ENCODE measurements at places on chromosomes 1 and 21.

DNA sequence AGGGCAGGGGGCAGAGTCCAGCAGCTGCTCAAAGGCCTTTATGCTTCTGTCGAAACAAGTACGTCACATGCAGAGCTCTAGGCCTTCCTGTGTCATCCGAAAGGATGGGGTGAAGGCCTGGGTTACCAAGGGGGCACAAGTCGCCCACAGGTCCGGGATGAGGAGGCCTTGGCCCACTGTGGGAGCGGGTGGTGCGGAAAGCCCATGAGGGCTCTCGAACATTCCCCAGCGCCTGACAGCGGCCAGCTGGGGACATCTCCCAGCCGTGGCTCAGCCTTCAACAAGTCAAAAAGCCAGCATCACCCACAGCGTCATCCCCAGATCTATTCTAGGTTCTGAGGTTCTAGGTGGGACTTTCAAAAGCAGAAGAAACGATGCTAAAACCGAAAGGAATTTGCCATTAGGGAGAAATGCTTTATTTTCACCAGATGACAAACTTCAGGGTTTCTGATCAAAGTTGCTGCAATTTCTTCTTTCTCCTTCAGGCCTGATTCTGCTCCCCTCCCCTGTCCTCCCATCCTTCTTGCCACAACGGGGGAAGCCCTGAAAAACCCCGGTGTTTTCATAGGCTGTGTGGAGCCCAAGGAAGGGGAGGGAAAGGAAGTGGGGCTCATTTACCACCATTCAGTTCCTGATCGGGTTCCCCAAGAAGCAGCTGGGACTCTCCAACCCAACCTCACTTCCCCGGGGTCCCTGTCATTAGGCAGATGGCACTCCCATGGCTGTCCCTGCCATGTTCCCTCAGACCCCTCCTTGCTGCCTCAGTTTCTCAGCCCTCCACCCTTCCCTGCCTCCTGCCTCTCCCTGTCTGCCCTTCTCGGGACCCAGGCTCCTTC lies 17.6 kb downstream of the GPR137B start:
- DNase-seq, result peak; percentile 20

DNA sequence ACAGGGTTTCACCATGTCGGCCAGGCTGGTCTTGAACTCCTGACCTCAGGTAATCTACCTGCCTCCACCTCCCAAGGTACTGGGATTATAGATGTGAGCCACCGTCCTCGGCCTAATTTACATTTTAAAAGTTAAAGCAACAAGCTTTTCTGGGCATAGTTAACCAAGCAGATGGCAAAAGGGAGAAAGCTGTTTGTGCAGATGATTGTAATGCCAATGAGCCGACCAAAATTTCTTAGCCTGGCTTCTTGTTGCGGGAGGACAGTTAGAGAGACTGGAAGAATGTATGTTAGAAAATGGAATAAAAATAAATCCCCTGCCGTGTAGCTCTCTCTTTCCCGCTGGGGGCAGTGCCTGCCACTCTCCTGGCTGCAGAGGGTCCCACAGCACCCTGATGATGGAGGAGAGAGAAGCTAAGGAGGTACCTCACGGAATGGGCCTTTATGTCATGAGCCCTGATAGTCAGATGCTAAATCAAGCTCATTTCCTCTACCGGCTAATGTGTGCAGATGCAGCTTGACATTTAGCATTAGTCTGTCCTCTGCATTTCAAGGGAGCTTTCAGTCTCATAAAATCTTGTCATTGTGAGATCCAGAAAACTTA lies 87.2 kb downstream of the HHAT start:
- DNase-seq, result no peak

- DNase-seq, result peak; percentile 74
Measured at GRCh38 chr1:211514030-211514754, 22.2 kb upstream of the RD3 start.

DNA sequence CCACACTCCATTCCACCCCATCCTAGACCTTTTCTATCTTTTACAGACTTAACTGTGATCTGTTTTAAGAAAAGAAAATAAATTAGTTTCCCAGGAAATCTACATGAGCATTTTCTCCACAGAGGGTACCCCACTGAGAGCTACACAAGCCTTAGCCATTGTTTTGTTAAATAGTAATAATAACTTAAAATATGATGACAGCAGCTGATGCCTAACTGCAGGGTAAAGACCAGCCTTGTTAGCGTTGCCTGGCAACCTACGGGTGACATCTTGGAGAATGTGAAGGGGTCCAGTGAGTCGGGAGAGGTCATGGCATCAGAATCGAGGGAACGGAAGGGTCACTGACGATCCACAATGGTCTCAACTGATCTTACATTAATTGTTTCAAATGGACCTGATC lies 233.2 kb upstream of the PBX1 start:
- DNase-seq, result no peak

- DNase-seq, result no peak
Measured at GRCh38 chr1:7247791-7248548, 462.7 kb downstream of the CAMTA1 start.

DNA sequence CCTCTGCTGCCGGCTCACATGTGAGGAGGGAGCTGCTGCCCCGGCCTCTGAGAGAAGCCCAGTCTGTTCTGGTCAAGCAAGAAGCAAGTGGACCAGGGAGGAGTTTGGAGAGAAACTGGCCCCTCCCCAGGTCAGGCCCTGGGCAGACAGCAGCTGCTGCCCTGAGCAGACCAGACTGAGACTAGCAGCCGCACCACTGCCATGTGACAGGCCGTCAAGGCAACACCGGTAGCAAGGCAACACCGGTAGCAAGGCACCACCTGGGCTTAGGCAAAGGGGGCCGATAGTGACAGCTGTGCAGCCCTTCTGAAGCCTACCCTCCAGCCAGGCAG lies 50.3 kb downstream of the ARHGEF16 start:
- no peak for DNase-seq

DNA sequence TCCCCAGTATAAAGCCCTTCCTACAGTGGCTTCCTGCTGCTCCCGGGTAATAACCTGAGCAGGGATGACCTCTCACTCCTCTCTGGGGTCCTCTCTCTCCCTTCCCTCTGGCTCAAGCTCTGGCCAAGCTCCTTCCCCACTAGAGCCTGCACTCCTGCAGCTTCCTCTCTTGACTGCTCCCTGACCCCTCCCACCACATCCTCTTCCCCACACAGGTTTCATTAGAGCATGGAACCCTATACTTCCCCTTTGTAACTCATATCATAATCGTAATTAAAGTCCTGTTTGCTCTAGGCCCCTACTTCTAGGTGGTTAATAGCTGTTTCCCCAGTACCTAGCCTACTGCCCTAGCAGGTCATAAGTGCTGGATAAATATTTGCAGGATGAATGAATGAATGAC lies 146.2 kb downstream of the C1orf21 start:
- DNase-seq, result no peak

DNA sequence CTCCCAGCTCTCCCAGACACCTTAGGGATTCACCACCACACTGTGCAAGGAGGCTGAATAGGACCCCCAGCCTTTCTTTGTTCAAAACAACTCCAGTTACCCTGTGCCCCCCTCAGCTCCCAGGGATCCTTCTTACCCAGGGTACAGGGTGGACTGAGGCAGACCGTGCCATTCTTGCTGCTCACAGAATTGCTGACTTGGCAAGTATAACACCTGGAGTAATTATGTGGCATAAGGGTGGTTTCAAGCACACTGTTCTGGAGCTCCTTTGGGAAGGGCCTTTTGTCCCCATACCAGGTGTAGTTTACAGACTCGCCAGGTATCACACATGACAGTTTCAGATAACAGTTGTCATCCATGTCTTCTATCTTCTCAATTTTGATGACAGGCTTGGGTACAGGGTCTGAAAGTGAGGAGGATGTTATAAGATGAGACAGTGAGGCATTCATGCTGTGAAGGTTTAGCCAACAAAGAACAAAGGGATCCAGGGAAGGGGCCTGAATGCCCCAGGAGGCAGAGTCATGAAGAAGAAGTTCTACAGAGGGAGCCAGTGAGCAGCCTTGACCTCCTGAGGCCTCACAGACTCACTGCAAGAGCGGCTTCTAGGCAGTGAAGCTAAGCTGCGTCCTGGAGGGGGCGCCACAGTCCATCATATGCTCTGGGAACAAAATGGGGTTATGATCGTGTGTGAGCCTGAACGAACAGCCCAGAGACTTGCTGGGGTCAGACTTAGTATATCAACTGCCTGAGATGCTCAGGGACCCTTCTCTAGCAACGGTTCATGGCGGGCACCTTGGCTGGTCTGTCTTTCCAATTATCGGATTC lies 30.3 kb downstream of the CD48 start:
- peak; percentile 87 for DNase-seq

DNA sequence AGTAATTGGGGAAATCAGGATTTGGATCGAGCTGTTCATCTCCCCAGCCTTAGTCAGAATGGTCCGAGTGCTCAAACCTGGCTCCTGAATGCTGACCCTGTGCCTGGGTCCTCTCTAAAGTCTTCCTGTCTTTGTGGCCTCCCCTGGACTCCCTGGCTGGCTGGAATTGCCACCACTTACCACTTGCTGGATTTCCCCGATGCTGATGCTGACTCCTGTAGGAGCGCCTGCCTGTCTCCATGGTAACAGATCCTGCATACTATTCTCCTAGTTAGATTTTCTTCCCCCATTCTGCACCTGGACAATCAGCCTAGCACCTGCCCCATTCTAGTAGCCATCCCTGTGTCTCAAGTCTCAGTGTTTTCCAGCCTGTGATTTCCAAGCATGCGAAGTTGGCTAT lies 382.2 kb upstream of the ESRRG start:
- no peak for DNase-seq

- no peak for DNase-seq
Measured at GRCh38 chr1:216914974-216915373, 191.7 kb upstream of the ESRRG start.

DNA sequence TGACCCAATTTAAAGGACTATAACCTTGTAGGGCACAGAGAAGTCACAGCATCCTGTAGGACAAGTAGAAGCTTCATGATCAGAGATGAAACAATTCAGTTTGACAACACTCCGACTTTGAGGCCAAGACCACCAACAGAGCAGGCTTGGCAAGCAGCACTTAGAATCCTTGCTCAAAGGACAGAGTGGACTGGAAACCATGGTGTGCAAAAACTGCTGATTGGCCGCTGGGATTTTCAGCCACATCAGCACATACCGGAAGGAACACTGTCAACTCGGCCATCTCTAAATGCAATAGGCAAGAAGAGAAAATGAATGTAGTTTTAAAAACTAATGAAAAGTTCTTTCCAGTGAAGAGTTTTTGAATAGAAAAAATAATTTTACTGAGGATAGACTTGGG lies 92.0 kb upstream of the PRMT6 start:
- DNase-seq, result no peak

DNA sequence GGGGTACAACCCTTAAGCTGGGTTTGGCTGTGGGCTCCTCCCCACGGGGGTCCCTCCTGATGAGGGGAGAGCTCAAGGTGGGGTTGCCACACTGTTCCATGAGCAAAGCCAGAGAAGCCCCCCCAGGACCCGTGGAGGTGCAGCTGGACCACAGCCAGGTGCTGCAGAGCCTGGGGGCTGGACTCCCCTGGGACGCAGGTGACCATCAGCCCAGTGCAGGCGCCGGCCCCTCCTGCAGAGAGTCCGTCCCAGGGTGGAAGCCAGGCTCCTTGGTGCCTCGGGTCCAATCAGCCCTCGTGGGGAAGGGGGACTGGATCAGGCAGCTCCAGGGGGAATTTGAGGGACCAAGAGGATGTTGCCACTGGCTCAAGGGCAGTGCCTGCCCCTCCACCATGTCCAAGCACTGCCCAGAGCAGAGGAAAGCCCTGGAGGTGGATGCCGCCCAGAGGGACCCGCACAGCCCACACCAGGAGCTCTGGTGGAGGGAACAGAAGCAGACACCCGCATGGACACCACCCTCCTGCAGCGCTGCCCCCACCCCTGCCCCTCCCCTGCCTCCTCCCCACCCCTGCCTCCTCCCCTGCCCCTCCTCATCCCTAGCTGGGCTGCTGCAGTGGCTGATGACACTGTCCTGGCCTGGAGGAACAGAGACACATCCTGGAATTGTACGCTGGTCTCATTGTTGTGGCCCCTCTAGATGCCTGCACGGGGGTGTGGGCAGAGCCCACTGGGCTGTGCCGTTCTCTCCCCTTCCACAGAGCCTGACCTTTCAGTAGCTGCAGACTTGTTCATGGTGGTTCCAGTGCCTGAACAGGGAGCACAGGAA lies 30.8 kb upstream of the COL18A1 start:
- DNase-seq, result no peak

- no peak for DNase-seq
Measured at GRCh38 chr21:44370027-44370735, 16.8 kb downstream of the TRPM2 start.

DNA sequence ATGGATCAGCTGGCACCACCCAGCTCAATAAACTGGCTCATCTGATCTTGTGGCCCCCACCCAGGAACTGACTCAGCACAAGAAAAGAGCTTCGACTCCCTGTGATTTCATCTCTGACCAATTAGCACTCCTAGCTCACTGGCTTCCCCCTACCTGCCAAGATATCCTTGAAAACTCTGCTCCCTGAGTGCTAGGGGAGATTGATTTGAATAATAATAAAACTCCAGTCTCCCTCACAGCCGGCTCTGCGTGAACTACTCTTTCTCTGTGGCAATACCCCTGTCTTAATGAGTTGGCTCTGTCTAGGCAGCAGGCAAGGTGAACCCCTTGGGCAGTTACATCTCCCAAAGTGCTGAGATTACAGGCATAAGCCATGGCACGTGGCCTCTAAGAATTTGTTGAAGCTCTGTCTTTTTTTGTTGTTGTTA lies 11.8 kb upstream of the RHBDL2 start:
- no peak for DNase-seq

GRCh38 chr1:41242342-41243078 lies 404 bp upstream of the SCMH1 start:
- DNase-seq, result no peak

DNA sequence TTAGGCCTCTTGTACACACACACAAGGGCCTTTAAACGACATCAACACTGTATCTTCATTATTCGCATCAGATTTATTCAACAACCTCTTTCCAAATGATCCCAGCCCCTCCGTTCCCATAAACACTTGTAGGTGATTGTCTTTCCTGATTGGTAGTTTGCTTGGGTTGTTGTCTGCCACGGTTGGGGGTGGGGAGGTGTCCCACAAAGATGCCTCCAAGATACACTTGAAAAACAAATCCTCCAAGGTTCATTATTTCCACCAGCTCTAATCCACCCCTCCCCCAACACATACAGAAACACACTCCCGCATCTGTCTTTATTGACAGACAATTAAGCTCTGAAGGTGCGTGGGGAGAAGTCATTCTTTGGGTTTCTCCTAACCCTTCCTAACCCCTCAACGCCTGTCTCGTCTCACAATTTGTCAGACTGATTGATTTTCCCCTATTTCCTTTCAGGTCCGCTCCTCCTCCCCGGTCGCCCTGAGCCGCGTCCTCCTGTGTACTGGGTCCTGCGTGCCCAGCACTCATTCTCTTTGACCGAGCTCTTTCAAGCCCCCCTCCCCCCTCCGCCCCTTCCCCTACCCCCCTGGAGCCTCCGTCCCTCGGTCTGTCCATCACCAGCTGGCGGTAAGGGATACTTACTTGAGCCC lies 1.4 kb downstream of the WDR26 start:
- peak; percentile 29 for DNase-seq
